ENCODE measurements at places on chromosomes 7 and 10. TPM values are rescaled to one million over a fixed set of nuclear protein-coding genes. Genes with fewer than 3 reads are reported as not detected.
A peak's percentile ranks its signal among the peaks of the same experiment; 100 is the strongest.

DNA sequence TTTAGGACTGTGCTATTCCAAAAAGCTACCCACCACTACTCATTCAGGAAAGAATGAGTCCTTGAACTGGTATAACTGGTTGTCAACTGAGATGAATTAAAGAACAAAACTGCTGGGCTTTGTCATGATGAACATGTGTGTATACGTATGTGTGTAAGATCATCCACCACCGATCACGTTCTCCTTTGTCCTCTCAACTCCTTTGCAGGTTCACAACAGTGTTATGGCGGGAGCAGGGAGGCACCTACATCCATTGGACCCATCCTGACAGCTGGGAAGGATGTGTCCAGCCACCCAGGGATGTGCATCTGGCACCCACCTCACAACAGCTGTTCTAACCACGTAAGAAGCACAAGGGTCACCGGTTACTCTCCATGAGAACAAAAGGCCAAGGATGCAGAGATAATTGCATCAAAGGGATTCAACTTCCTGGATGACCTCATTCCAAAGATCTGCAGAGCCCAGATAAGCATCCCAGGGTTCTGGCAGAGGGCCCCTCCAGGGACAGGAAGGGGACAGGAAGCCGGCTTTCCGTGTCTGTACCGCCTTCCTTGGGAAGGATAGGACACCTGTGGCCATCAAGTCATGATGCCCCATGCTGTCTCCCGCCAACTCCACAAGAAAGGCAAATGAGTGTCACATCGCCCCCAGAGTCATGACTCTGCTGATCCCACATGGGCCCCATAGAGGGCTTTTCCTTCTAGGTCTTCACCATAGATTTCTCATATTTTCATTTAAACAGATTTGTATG is 66.1 kb downstream of the STEAP1B start:
- no peak for DNase-seq

DNA sequence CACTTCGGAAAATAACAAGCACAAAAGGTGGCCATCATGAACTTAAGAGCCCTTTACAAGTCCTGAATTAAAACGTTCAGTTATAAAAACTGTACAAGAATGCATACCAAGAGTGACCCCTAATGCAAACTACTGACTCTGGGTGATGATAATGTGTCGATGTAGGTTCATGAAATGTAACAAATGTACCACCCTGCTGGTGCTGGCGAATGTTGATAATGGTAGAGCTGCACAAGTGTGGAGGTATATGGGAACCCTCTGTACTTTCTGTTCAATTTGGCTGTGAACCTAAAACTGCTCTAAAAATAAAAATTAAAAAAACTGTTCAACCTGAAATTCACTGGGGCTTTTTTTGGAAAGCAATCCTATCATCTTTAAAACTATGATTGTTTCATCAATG is 3.3 kb downstream of the FAM133B start:
- no peak for DNase-seq

DNA sequence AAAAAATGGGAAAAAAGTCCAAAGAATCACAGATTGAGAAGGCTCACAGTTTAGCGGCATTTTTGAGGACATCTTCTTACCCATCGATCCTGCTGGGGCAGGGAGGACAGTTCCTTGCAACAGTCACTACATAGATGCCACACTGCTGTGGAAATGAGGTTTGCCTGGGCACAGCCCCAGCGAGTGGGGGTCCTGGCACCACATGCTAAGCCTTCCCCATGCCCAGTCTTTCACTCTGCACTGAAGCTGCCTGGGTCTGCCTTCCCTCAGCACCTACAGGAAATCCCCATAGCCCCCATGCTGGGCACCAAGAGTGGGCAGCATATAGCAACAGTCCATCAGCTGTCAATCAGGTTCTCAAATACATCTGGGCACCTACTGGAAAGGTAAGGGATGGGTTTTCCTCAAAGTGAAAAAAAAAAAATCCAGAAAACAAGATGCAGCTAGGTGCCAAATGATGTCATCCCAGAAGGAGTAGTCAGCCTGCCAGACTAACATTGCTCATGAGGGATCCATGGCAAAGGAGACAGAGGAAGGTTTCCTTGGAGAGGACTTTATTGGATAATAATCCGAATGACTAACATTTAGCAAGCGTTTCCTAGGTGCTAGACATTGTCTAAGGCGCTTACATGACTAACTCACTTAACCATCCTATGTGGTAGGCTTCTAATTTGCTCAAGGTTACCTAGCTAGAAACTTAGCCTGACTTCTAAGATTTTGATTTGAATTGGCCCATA is 125.7 kb upstream of the CXCL12 start:
- DNase-seq = no peak

DNA sequence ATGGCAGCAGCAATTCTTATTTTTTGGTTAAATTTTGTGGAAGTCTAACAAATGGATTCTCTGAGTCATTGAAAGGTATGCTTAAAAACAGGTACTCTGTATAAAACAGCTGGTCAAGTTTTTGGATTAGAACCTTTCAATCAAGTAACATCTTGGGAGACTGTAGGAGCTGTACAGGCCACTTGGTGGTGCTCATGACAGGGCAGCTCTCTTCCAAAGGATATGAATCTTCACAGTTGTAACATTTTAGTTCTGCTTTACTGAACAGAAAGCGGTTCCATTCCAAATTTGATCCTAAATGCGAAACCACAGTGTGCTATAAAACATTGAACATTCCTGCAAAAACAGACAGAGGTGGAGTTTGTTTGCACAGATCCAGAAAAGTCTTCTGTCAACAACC is 44.5 kb upstream of the AGR3 start:
- DNase-seq = peak; percentile 30

- DNase-seq = no peak
Observed at GRCh38 chr7:75807452-75807851, 6.2 kb downstream of the CCL24 start.

GRCh38 chr7:112798274-112799159 is 8.3 kb upstream of the TMEM168 start:
- no peak for DNase-seq

INA gene
- total RNA-seq = 0.27 TPM

GRCh38 chr10:97321032-97321803 is 2.1 kb downstream of the FRAT1 start:
- DNase-seq = peak; percentile 28

PRKAR1B gene
- total RNA-seq = 49.9 TPM

UNCX gene
- total RNA-seq = not detected

DNA sequence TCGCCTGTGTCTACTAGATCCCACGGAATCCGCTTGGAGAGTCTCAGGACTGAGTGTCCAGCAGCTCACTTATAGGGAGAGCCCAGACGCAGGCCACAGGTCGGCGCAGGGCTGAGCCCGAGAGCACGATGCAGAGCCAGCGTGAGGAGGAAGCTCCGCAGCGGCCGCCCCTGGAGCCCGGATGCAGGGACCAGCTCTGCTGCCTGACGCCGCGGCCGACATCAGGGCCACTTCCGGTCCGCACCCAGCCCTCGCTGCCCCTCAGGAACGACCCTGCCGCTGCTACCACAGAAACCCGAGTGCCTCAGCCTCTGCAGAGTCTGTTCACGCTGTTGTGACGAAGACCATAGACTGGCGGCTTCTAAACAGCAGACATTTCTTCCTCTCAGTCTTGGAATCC is 275.8 kb upstream of the PPP2R2D start:
- no peak for DNase-seq

DNA sequence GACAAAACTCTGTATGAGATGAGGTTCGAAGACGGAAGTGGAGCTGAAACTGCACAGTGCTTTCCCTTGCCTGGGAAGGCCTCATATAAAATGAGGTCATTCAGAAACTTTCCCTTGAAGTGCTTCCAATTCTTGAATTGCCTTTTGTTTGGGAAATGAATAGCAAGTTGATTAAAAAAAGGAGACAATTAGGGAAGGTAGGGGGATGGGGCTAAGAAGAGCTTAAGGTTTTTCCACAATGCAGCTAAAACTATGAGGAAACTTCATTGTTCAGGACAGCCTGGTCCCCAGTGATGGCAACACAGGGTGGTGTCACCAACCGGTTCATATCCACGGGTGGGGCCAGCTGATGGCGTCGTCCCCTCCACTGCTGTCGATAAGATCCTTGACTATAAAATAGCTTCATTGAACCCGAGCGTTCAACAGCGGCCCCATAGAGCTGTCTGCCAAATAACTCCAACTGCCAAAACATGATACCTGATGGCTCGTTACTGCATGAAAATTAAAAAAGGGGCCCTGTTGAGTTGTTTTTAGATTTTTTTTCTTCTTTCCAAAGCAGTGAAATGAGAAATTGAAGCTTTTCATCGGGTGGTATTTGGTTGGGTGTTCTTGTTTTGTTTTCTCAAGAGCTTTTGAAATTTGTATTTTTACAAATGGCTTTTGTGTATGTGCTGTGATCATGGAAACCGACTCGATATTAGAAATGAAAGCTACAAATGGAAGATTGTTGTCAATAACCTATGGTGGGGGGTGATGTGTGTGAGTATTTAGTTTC is 2.8 kb upstream of the CELF2 start:
- DNase-seq = no peak

WNT8B gene
- 0.38 TPM for total RNA-seq

DNA sequence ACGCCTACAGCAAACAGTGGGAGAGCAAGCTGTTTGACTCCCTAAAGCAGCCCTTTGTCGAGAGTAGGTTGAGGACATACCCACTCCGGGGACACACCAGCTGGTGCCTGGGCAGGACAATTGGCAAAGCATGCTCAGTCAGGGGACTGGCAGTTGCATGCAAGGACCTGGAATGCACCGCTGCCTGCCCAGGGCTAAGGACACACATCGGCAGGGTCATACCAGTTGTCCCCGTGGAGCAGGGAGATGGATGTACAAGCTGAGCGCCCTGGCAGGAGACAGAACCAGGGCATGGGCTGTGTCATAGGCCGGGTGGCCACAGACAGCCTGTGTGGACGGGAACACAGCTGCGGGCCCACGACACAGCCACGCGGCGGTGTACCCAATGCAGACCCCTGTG is 18.3 kb upstream of the ELN start:
- no peak for DNase-seq

DNA sequence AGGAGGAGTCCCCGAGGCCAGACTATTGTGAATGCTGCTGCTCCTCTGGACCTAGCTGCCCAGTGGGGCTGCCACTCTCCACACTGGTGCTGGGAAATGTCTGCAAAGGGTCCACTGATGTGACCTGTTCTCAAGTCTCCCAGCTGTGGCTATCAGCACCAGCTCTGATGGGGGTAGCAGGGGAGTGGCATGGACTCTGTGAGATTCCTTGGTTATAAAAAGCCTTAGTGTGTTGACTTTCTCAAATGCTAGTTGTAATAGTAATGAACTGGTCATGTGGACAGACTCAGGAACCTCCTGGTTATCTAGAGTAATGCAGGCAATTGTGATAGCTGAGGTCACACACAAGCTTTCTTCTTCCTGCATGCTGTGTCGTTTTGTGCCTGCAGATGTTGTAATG is 34.1 kb upstream of the ARMC3 start:
- DNase-seq = no peak

DNA sequence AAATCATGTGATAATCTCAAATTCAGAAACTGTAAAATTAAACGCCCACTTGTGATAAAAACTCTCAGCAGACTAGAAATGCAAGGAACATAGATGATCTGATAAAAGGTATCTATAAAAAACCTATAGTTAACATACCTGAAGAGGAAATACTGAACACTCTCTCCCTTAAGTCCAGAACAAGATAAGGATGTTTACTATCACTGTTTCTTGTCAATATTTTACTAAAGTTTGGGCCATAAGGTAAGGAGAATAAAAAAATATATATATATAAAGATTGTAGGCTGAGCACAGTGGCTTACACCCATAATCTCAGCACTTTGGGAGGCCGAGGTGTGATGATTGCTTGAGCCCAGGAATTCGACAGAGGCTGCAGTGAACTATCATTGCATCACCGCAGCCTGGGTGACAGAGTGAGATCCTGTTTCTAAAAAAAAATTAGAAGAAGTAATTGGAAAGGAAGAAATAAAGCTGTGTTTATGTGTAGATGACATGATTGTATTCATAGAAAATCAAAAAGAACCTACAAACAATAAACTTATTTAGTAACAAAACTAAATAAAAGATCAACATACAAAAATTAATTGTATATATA is 28.4 kb downstream of the MPLKIP start:
- no peak for DNase-seq

- DNase-seq = no peak
Observed at GRCh38 chr7:7212612-7213011, 30.3 kb downstream of the C1GALT1 start.

RSPH10B2 gene
- 0.63 TPM for total RNA-seq

ACHE gene
- total RNA-seq = 0.25 TPM

GRCh38 chr10:70758757-70759514 is 26.2 kb downstream of the TBATA start:
- peak; percentile 82 for DNase-seq

GRCh38 chr10:44566786-44567185 is 181.9 kb upstream of the CXCL12 start:
- no peak for DNase-seq

FAM25A gene
- total RNA-seq = not detected

DNA sequence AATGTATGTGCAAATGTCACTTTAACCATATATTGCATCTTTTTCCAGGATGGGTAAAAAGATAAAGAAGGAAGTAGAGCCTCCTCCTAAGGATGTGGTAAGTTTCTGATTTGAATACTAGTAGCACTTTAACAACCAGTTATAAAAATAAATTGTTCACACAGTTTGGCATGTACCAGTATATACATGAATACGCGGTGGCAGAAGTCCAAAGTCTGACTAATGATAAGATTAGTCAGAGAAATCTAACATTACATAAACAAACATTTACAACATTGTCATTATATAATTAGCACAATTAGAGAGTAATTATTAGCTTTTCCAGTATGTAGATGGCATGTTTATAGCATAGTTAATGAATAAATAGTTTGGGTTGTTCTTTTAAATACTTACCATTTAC is 4.1 kb downstream of the ARMC3 start:
- DNase-seq = no peak

AZGP1 gene
- not detected for total RNA-seq

- DNase-seq = peak; percentile 42
Observed at GRCh38 chr7:4851459-4852422, 10.1 kb downstream of the PAPOLB start.

STAG3 gene
- 15.8 TPM for total RNA-seq

DNA sequence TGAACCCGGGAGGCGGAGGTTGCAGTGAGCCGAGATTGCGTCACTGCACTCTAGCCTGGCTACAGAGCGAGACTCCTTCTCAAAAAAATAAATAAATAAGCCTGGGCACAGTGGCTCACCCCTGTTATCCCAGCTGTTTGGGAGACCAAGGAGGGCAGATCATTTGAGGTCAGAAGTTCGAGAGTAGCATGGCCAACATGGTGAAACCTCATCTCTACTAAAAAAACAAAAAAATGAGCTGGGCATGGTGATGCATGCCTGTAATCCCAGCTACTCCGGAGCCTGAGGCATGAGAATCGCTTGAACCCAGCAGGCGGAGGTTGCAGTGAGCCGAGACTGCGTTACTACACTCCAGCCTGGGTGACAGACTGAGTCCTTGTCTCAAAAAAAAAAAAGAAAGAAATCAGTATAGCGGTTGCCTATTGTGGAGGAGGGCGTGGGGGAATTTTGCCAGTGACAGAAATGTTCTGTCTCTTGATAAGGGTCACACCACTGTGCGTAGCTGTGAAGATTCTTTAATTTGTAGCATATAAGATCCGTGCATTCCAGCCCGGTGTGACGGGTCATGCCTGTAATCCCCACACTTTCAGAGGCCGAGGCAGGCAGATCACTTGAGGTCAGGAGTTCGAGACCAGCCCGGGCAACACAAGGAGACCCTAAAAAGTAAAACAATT is 17.9 kb upstream of the EIF3B start:
- DNase-seq = no peak

SNCG gene
- not detected for total RNA-seq

Measured in activated CD8-positive, alpha-beta T cell treated with anti-CD3 and anti-CD28 coated beads for 36 hours (primary cell).